GM03348 (cell line): ENCODE measurements at places on chromosomes 16 and 17.

DNA sequence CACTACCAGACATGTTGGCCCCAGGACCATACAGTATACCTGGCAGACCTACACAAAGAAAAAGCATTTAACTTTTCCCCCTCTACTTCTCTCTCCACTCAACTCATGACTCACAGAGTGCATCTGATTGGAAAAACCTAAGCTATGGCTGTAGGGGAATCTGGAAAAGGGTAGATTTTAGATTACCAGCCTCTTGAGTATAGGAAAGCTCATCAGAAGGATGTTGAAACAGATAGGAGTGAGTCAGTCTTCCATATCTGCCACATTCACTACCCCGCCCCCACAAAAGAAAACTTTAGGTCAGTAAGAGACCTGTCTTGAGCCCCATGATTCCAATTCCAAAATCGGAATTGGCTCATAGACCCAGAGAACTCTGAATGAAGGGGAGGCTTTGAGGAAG, 12.3 kb downstream of the KRT9 start:
- DNase-seq = no peak

- no peak for DNase-seq
Observed at GRCh38 chr17:62761884-62762283, 46.2 kb downstream of the MARCHF10 start.

DNA sequence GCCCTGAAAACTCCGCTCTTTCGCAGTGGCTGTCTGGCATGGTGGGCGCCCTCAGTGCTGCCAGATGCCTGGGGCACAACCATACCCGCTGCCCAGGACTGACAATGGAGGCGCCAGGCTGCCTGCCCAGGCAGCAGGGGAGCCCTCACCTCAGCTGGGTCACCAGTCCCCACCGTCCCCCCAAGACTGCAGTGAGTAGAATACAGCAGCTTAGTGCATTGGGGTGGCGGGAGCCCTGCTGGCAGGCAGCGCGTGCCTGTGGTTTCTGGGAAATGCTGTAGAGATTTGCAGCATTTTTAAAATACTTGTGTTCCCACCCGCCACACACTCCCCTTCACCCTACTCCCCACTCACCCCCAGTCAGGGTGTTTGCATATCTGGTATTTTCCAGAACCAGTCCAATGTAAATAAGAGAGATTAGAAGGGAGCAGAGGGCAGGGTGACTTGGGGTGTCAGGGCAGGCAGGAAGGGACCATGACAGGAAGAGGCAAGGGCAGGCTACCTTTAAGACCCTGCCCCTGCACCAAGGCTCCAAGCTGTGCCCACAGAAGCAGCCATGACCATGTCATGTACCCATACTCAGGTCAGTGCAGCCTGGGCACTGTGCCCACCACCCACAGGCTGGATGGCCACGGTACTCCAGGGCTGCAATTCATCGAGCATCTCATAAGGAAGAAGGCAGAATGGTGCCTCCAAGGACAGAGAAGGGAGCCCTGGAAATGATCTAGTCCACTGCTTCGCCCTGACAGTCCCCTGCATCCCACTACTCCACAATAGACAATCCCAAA, 21.5 kb downstream of the MYO18A start:
- peak; percentile 63 for DNase-seq

GRCh38 chr16:58028541-58029070, 3.1 kb downstream of the MMP15 start:
- DNase-seq = no peak

DNA sequence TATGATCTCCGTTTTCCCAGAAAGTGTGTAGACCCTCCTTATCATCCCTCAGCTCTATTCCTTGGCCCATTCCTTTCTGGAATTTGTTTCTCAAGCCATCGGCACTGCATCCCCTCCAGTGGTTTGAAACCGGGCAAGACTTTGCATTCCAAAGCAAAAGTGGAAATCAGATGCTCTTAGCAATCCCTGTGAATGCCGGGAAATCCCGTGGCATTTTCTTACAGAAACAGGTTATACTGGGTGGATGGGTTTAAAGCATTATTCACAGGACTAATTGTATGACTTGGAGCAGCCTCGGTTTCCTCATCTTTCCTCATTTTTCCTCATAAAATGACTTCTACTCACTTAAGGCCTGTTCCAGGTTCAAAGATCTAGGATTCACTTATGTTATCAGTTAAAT, 52.0 kb downstream of the MAP2K6 start:
- DNase-seq = no peak

DNA sequence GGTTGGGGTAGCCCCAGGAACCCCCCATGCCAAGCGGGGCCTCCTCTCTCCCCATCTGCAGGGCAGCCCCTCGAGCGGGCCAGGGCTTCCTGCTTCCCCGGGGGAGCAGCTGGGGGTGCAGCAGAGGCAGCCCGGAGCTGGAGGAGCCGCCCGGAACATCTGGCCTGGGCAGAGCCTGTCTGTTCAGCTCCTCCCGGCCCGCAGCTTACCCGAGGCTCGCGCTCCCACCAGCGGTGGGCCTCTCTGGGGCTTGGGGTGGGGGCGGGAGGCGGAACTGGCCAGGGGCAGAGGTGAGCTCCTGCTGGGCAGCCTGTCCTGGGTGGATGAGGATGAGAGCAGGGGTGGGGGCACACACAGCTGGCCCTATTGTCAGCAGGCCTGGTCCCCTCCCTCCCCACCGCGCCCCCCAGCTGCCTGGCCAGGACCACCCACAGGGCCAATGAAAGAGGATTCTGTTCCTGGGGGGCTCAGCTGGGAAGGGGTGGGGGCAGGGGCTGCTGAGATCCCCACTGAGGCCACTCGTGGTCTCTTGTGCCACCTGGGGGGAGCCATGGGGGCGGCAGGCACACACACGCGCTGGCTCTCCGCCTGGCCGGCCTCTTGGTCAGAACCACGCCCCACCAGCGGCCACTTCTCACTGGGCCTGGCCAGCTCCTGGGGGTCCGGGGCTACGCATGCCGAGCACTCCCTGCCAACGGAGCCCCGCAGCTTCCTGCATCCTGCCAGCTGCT, 34.7 kb downstream of the BAHCC1 start:
- peak; percentile 56 for DNase-seq

GRCh38 chr17:52106072-52106471, 52.4 kb downstream of the CA10 start:
- peak; percentile 2 for DNase-seq

- DNase-seq = peak; percentile 39
Observed at GRCh38 chr16:56614549-56614991, 6.2 kb downstream of the MT2A start.

DNA sequence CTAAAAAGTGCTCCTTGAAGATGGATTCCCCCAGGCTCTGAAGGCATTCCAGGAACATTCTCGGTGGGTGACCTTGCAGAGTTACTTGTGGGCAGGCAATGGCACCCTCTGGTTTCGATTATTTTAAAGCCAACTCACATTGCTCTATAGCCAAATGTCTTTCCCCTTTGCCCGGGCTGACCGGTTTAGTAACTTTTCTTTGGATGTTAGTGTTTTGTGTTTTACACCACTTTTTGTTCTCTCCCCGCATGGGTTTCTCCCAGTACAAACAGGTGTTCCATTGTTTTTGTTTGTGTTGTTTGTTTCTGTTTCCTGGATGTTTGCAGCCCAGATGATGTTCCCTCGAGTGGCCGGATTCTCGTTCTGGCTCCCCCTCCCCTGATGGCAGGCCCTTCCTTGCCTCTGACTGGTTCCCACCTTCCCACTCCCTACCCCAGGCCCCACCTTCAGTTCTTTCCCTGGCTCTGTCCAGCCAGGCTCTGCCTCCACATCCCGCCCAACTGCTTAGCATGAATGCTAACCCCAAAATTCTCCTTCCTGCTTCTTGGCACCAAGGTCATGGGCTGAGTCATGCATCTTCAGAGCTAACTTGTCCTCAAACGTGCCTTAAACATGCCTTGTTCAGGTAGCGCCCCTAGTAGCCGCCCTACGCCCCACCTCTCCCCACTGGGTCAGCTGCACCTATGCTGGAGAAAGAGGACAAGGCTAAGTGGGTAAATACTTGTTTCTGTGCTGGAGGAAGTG, 40.6 kb downstream of the ELAC2 start:
- peak; percentile 24 for DNase-seq

- DNase-seq = no peak
Observed at GRCh38 chr17:3986270-3986938, 22.2 kb upstream of the ATP2A3 start.

DNA sequence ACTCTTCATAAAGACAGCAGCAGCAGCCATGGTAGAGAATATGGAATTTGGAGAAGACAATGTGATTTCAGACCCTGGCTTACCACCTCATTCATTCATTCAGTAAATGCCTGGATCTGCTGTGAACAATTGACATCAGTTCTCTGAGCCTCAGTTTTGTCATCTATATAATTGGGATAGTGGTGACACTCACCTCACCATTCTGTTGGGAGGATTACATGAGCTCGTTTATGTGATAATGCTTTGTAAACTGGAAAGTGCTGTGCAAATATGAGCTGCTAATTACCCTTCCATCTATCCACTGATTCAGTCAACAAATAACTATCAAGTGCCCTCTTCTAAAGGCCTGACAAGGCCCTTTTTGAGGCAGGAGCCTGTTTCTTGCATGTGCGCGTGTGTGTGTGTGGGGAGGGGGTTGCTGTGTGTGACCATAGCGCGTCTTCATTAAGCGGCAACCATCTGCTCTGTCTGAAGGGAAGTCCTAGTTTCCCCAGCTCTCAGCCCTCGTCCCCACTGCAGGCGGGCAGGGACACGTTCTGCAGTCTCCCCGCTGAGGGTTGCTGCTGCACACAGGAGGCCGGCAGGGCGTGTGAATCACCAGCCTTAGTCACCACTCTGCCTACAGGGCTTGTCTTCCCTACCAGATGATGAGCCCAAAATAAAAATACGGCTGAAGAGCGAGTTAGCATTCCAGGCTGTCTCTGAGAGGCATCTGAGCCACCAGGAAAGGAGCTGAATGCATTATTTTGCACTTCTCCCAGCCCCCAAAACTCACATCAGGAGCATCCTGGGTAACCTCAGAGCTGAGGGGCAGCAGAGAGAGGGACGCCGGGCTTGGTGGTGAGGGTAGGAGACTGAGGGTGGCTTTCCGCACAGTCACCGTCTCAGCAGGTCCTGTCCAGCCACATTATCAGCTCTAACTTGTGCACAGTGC, 19.9 kb downstream of the ARL4D start:
- DNase-seq = peak; percentile 91

- DNase-seq = no peak
Observed at GRCh38 chr16:48441106-48441505, 55.9 kb upstream of the SIAH1 start.

DNA sequence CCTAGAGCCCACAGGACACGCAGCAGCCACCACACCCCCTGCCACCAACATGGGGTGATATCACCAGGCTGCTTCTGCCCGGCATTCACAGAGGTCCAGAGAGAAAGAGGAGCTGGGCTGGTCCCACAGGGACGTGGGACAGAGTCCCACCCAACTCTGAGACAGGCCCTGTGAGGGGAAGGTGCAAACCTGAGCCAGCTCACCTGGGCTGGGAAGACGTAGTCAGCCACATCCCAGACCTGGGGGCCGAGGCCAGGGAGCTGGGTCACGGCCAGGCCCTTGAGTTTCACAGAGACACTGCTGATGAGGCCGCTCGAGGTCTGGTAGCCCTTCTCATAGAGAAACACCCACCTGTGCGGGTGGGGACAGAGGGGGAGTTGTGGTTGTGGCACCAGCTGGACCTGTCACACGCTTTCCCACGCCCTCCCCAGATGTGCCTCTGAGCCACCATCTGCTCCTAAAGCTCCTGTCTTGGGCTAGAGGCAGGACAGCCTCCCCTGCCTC, 11.2 kb downstream of the P2RX1 start:
- DNase-seq = no peak

DNA sequence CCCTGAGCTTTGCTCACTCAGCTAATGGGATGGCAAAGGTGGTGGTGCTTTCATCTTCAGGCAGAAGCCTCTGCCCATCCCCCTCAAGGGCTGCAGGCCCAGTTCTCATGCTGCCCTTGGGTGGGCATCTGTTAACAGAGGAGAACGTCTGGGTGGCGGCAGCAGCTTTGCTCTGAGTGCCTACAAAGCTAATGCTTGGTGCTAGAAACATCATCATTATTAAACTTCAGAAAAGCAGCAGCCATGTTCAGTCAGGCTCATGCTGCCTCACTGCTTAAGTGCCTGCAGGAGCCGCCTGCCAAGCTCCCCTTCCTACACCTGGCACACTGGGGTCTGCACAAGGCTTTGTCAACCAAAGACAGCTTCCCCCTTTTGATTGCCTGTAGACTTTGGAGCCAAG, 5.7 kb upstream of the MAPK8IP3 start:
- no peak for DNase-seq

GRCh38 chr16:72788269-72788809, 259.6 kb downstream of the ZFHX3 start:
- DNase-seq = no peak

GRCh38 chr16:86707581-86707980, 129.2 kb downstream of the FOXL1 start:
- no peak for DNase-seq

- no peak for DNase-seq
Observed at GRCh38 chr16:75326333-75326732, 74.9 kb upstream of the BCAR1 start.

GRCh38 chr17:50361561-50362480, 11.2 kb downstream of the MRPL27 start:
- peak; percentile 89 for DNase-seq

DNA sequence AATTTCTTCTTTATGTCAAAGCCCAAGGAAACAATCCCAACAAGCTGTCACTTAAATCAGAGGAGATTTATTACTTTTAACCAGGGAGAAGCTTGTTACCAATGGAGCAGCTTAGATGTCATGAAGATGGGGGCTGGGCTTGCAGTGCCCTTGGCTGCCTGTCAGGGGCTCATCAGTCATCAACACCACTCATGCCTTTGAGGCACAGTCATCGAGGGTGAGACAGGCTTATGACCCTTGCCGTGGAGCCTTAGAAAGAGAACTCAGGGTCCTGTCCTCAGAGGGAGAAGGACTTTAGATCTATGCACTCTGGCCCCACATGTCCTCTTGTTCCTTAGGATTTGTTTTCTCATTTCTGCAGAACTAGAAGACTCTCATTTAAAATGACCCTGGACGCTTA, 318.3 kb downstream of the CBLN1 start:
- DNase-seq = peak; percentile 40

GRCh38 chr17:66492561-66493005, 190.2 kb downstream of the PRKCA start:
- DNase-seq = no peak

DNA sequence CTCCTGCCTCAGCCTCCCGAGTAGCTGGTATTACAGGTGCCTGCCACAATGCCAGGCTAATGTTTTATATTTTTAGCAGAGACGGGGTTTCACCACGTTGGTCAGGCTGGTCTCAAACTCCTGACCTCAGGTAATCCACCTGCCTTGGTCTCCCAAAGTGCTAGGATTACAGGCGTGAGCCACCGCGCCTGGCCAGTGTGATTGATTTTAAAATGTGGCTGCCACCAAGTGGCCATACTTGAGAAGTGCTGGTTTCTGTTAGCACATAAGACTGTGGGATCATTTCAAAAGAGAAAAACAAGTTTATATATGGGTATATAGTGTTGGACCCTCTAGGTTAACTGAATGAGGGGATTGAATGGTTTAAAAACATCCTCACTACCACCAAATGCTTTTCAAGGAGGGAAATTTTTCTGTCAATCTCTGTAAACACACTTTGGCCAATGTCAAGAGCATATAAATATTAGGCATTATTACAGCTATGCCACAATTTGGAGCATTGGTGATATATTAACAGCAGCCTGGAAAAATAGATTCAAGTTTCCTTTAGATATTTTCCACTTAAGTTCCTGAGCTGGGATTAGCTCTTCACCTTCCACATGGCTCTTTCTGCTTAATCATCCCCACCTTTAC, 13.5 kb upstream of the DHRS13 start:
- DNase-seq = peak; percentile 53

- no peak for DNase-seq
Observed at GRCh38 chr17:46925185-46925868, 2.4 kb downstream of the GOSR2 start.
